ENCODE measurements at places on chromosomes 7 and 10.
A peak's percentile ranks its signal among the peaks of the same experiment; 100 is the strongest.

DNA sequence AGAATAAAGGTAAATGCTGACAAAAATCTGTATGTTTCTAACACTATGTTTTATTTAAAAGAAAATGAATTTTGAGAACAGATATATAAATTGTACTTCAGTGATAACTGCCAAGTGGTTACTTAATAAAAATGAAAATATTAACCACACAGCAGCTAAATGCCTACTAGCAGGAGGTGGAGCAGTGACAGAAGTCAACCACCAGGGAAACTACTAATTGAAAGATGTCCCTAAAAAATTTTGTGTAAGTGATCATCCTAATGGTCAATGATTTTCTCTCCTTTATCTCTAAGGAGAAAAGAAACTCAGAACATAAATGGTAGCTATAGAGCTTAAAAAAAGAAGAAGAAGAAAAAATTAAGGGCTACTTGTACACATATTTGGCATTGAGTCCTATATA, 22.9 kb downstream of the WNT16 start:
- DNase-seq = no peak

- DNase-seq = no peak
These were observed 122.1 kb downstream of the EGFR start for GRCh38 chr7:55140941-55141278.

DNA sequence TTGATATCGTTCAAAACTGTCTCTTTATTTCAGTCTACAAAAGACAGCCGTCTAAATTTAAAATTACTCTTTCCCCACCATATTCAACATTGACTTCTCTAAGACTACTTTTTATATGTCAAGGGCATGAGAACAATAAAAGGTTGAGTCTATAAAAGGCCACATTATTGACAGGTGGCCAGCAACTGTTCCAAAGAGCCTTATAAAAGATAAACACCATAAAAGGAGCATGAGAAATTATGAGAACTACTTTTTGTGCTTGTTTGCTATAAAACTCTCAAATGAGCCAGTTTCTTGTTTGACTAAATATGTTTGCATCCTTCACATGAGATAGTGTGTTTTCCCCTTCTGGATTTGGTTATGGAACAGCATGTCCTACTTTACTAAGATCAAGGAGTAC, 189.2 kb downstream of the THSD7A start:
- no peak for DNase-seq

- no peak for DNase-seq
These were observed 28.6 kb downstream of the REEP3 start for GRCh38 chr10:63549810-63550209.

GRCh38 chr7:36726311-36726710, 2.0 kb upstream of the AOAH start:
- DNase-seq = no peak

GRCh38 chr10:63365976-63366765, 99.6 kb downstream of the JMJD1C start:
- no peak for DNase-seq

GRCh38 chr7:55545496-55545895, 26.8 kb downstream of the VOPP1 start:
- DNase-seq = no peak

- no peak for DNase-seq
These were observed 694.8 kb downstream of the PHTF2 start for GRCh38 chr7:78493401-78493800.

DNA sequence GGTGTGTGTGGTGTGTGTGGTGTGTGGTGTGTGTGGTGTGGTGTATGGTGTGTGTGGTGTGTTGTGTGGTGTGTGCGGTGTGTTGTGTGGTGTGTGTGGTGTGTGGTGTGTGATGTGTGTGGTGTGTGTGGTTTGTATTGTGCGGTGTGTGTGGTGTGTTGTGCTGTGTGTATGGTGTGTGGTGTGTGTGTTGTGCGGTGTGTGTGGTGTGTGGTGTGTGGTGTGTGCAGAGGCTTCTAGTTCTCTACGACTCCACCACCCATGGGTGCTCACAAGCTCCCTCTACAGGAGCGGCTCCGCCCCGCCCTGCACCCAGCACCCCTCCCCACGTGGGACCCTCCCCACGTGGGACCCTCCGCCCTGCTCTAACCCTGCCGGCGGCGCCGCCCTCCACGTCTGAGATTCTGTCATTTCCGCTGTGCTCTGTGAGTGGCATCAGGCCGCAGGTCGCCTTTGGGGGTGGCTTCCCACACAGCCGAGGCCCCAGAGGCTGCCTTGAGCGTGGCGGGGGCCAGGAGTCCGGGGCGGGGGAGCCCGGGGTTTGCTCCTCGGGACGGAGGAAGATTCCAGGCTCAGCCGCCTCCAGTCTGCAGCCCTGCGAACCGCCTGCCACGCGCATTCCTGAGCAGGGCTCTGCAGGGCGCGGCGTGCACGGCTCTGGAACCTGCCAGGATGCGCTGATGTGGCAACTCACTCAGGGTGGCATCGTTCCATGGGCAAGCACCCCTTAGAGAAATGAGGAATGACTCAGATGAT, 37.0 kb upstream of the DNAJB6 start:
- DNase-seq = no peak

- DNase-seq = peak; percentile 66
These were observed 18.3 kb downstream of the LRRC20 start for GRCh38 chr10:70363971-70364771.

GRCh38 chr7:47046949-47047348, 535.0 kb downstream of the TNS3 start:
- no peak for DNase-seq

DNA sequence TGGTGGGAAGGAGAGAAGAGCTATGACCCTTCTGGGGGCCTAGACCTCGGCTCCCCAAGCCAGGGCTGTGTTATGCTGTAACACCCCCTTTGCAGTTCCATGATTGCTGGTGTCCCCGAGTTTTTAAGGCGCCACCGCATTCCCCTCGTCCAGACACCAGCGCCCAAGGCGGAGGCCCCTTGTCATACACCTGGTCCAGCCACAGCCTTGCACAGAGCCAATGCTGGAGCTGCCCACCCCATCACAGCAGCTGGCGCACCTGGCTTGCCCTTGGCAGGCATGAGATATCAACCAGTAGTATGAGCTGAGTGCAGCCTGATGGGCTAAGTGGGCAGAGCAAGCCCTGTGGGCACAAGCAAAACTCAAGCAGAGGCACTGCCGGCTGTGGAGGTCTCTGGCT, 209.4 kb downstream of the SORCS1 start:
- no peak for DNase-seq
